Stimulated activated CD4-positive, alpha-beta T cell treated with anti-CD3 and anti-CD28 coated beads, Interleukin-4, amount 100 ng/mL, for 48 hours (primary cell): ENCODE measurements at places on chromosomes 1 and 21.

- DNase-seq: no peak
Observed at GRCh38 chr1:39295901-39296300, 91.4 kb downstream of the MACF1 start.

DNA sequence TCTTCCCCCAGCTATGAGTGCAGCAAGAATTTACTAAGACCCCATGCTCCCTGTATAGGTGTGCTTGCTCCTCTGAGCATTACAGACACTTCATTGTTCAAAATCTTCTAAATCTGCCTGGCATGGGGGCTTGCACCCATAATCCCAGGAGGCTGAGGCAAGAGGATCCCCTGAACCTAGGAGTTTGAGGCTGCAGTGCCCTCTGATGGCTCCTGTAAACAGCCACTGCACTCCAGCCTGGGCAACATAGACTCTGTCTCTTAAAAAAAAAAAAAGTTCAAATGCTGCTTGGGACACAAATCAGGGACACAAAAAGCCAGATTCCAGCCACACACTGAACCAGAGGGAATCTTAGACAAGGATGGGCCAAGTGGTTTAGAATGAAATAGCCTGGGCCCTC is 3.4 kb upstream of the ACOT7 start:
- no peak for DNase-seq

GRCh38 chr1:223339861-223340260 is 24.1 kb downstream of the SUSD4 start:
- DNase-seq: no peak

GRCh38 chr1:40939320-40940059 is 40.0 kb upstream of the CTPS1 start:
- DNase-seq: no peak

DNA sequence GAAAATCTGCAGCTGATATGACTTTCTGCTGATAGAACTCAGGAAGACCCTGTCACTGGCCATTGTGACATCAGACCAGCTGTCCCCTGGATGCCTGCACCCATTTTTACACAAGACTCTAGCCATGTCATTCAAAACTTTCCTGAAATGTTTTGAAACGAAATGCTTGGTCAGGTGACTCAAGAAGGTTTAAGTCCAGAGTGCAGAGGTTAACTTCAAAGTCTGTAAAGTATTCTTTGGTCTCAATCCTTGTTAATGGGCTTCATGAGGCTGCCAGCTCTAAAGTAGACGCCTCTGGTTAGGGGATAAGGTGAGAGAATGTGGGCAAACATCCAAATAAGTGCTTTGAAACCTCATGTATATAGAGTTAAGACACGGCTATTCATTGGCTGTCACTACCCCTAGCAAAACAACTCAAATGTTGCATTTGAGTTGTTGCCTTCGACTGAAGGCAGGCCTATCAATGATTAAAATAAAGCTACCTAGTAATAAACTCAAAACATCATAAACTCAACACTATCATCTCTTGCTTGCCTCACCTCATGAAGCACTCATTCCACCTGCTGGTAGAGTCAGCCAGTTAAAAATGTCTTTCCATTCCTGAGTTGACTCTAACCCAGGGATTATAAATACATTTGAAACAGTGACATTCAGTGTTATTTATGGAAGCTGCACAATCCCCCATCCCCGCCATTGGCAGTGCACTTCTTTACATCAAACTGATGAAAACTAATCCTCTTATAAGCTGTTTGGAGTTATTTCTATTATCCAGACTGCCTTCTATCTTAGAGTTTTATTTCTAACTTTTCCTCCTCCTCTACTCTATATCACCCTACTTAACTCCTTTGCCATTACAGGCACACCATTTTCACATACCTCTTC is 26.0 kb downstream of the RABIF start:
- no peak for DNase-seq
